ENCODE measurements at places on chromosomes 7 and 10.

- DNase-seq: no peak
Observed at GRCh38 chr7:134480730-134481129, 21.8 kb upstream of the AKR1B1 start.

DNA sequence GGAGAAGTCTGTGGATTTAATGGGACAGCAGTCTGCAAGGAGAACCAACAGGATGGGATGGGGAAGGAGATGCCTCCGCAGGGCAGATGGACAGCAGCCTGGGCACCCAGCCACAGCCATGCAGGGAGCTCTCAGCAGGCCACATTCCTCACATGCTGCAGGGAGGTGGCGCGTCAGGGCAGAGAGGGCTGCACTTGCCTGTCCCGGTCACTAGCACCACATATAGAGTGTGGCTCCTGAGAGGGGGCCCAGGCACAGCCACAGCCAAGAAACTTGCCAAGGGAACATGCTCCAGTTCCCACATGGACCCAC, 86.8 kb upstream of the ZMIZ1 start:
- DNase-seq: no peak

GRCh38 chr10:620971-621370, 68.5 kb downstream of the DIP2C start:
- DNase-seq: no peak

GRCh38 chr7:95772298-95772770, at the start of gene DYNC1I1:
DYNC1I1 (plus strand) TSS chr7:95772554; CDS start chr7:95804730, 32,176 bp downstream.
- DNase-seq: no peak

DNA sequence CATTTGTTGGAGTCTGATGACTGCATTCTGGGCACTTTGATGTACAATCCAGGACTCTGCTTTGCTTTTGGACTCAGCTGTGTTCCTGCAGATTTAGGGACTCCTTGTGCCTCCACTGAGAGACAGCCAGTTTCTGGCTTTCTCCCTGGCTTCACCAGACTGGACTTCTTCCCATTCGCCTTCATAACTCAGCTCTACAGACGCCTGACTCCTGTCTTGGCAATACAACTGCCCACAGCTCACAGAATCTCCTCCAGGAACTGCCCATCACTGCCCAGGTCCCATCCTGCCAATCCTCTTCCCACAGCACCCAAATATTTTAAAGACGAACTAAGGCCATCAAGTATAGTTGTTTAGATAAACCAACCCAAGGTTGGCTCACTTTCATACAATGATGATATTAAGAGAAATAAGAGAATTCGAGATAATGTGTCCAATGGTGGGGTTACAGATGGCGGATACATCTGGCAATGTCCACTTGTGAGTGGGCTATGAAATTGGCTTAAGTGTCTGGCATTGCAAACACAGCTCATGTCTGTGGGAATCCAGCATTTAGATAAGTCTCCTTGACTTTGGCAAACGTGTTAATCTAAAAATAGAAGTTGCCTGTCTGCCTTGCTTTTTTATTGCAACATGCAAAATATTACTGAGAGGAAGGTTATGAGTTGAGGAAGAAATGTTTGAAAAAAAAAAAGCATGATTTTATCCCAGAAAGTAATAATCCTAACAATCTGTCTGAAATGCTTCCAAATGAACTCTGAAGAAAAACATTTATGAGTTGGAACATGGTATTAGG, 95.1 kb downstream of the ITGA8 start:
- DNase-seq: no peak

GRCh38 chr10:102473445-102474331, 22.3 kb upstream of the C10orf95 start:
- DNase-seq: no peak

- DNase-seq: no peak
Observed at GRCh38 chr10:112961609-112962008, 11.6 kb downstream of the TCF7L2 start.

- DNase-seq: no peak
Observed at GRCh38 chr7:115044224-115044623, 122.3 kb downstream of the MDFIC start.

DNA sequence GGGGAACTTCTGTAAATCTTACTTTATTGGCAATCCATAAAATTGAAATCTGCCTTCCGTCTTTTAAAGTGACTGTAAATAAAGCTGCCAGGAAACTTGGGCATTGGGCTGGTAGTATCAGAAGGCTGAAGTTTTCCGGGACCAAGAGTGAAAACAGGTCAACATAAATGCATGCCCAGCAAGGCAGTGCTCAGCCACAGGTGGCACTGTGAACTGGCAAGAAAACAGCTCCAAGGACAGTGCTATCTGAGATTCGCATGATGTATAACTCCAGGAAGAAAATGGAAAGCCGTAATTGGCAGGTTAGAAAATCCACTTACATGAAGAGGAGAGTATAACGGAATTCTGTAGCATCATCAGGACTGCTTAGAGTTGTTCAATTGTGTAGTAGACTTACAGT, 1.9 kb upstream of the INSYN2A start:
- DNase-seq: no peak

GRCh38 chr10:77493851-77494261, 143.8 kb downstream of the KCNMA1 start:
- no peak for DNase-seq

GRCh38 chr7:144074374-144074773, 4.8 kb downstream of the OR2A25 start:
- DNase-seq: no peak

All from activated naive CD8-positive, alpha-beta T cell treated with anti-CD3 and anti-CD28 coated beads, Interleukin-2, amount 50 U/mL, for 16 hours (primary cell).